Spinal cord (tissue), 10 donors: ENCODE measurements at places on chromosomes 16 and 17. TPM values are rescaled to one million over a fixed set of nuclear protein-coding genes. Genes with fewer than 3 reads are reported as not detected.

DNA sequence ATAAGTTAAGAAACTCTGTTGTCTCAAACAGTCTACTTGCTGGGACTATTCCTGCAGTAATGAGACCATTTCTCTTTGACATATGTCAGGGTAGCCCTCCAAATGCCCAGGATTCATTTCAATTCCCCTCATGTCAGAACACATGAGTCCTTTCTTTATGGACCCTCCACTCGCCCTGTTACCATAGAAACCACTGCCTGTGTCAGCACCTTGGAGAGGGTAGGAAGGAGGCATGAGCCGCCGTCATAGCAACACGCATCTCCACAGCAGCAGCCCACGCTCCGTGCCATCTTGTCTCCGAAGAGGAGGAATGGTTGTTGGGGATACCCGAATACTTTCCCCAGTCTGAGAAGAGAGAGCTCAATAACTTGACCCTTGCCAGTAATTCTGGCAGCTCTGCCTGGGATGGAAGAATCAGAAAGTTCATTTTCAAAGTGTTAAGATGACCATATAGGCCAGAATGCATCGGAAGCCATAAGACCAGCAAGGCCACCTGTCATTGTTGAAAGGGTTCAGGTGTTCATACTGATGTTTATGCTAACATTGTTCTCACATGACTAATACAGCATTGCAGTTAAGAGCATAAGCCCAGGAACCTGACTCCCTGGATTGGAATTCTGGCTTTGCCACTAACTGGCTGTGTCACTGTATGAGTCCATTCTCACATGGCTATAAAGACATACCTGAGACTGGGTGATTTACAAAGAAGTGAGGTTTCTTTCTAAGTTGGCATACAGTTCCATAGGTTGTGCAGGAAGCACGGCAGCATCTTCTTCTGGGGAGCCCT lies 141.3 kb downstream of the ABCC12 start:
- peak; percentile 93 for DNase-seq

RAB11FIP4 gene
- 35.1 TPM for total RNA-seq

C17orf78 gene
- not detected for total RNA-seq

- DNase-seq = no peak
Measured at GRCh38 chr17:65660947-65661346, 99.5 kb upstream of the AXIN2 start.

- no peak for DNase-seq
Measured at GRCh38 chr16:13953501-13953900, 33.5 kb downstream of the ERCC4 start.

- DNase-seq = no peak
Measured at GRCh38 chr17:81228834-81229665, 6.3 kb upstream of the CEP131 start.

MYH13 gene
- total RNA-seq = not detected

KRTAP9-4 gene
- total RNA-seq = not detected
